ENCODE measurements at places on chromosomes 1 and 21. TPM values are rescaled to one million over a fixed set of nuclear protein-coding genes. Genes with fewer than 3 reads are reported as not detected.
A peak's percentile ranks its signal among the peaks of the same experiment; 100 is the strongest.

DNA sequence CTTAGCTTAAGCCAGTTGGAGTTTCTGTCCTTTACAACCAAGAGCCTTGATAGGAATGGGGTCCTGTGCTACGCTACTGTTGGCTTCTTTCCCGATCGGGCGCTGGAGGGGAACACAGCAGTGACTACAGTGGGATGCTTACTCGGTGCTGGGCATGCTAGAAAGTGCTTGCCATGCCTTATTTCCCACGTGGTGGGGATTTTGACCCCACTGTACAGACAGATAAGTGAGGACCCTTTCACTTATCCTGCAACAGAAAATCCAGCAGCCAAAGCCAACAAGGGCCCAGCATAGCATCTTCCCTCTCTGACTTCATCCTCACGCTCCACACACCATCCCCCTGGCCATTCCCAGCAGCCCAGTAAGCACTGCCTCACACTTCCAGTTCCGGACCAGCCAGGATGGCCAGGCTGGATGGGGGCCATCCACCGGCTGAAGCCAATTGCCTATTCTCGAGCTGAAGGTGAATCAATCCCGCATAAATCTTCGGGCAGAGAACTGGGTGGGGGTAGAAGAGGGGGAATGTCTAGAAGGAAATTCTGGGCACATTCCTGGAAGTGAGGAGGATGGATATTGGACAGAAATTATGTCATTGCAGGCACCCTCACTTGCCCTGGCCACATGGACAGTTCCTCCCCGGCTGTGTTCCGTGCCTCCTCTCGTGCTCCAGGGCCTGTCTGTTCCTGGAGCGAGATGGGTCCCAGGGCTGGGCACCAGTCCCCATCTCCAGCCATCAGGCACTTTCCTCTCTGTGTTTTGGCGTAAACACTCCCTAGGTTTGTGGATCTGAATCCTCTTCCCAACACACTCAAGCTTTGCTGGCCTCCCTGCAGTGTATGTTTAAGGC is 2.0 kb upstream of the ABCG1 start:
- no peak for DNase-seq

The RPTN gene
- total RNA-seq = not detected

- no peak for DNase-seq
Measured at GRCh38 chr1:152034324-152034653, 2.5 kb downstream of the S100A11 start.

- DNase-seq = no peak
Measured at GRCh38 chr1:172941945-172942344, 108.8 kb downstream of the TNFSF18 start.

- DNase-seq = no peak
Measured at GRCh38 chr21:36159356-36159921, 2.8 kb downstream of the DOP1B start.

- DNase-seq = no peak
Measured at GRCh38 chr21:19731251-19731650, 1267.0 kb upstream of the NCAM2 start.

DNA sequence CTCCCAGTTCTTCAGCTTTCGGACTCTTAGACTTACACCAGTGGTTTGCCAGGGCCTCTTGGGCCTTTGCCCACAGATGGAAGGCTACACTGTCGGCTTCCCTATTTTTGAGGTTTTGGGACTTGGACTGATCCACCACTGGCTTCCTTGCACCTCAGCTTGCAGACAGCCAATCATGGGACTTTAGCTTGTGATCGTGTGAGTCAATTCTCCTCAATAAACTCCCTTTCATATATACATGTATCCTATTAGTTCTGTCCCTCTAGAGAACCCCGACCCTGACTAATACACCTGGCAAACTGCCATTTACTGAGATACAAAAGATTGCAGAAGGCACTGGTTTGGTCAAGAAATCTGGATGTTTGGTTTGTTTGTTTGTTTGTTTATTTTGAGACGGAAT is 6.4 kb upstream of the RAB4A start:
- DNase-seq = no peak

DNA sequence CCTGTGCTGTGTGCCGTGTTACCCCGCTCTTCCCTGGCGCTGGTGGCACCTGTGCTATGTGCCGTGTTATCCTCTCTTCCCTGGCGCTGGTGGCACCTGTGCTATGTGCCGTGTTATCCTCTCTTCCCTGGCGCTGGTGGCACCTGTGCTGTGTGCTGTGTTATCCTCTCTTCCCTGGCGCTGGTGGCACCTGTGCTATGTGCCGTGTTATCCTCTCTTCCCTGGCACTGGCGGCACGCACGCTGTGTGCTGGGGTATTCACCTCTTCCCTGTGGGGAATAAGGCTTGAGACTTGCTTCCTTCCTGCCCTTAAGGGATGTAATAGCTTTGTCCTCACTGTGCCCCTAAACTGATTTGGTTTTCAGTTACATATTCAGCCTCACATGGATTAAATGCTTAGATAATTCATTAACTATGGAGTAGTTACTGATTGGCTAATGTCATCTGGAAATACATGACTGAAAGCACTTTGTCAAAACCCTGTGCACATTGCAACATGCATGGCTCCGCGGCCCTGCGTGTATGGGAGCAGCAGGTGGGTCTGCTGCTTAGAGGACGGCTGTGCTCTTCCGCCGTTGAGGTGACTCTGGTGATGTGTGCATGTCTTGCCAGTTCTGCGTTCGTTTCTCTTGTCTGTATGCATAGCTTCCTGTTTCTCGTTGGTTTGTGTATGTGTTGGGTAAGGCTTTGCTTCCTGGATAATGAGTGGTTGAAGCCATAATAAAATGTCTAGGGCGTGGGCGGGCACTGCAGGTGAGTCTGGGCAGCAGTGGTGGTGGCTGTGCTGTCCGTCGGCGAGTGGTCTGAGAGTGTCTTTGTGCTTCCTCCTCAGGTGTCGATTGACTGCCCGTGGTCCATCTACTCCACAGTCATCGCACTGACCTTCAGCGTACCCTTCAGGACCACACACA is 17.9 kb upstream of the PWP2 start:
- DNase-seq = no peak

DNA sequence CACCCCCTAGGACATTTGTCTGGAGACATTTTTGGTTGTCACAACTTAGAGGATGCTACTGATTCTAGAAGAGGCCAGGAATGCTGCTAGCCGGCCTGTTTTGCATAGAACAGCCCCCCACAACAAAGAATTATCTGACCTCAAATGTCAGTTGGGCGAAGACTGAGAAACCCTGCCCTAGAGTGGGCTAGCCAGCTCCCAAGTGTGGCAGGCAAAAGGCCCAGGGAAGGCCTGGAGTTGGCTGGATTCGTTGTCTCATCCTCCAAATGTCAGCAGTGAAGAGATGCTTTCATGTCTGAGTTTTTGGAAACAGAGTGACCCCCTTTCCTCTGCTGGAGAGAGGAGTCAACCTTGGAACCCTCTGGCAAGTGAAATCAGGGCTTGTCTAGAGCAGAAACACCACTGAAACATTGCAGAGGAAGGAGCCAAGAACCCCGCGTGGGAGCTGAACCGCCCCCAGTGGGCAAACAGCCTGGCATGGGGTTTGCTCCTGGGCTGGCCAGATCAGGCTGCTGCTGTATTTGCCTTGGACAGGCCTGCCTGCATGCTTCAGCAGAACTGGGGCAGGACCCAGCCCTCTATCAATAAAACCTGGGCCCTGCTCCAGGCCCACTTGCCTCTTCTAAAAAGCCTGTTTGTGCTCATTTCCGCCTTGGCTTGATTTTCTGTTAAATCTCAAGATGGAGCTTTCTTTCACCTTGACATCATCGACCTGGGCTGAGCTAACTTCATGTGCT is 32.9 kb downstream of the RASSF5 start:
- DNase-seq = no peak

- DNase-seq = no peak
Measured at GRCh38 chr21:18493422-18493821, 89.8 kb upstream of the TMPRSS15 start.

- DNase-seq = no peak
Measured at GRCh38 chr1:203185585-203185984, 919 bp downstream of the CHI3L1 start.

- DNase-seq = no peak
Measured at GRCh38 chr1:162889989-162890388, 29.0 kb upstream of the CCDC190 start.

DNA sequence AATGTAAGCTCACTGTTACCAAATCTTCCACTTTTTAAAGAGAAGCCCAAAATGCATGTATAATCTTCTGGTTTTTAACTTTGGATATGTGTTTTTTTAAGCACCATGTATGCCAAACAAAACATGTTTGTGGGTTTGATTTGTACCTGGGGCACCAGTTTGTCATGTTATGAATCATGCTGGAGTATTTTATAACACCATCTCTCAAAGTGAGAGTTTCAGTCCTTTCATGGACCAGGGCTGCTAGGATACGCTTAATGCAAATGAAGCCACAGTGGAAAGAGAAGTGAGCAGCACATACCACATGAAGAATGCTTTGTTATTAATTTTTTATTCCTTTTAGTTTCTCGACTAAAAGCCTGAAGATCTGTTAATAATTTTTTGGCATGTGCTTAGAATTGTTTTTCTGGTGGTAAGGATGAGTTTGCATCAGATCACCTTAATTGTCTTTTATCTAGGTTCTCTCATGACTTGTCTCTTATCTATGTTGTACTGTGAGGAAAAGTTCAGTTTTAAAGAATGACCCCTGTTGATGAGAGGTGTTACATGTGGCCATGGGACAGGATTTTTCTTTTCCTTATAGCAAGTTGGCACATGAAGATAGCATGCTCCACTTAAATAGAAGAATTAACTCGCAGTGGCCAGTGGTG is 2.0 kb upstream of the RABGAP1L start:
- DNase-seq = peak; percentile 43

GRCh38 chr1:2145946-2146835 is 48.4 kb downstream of the FAAP20 start:
- no peak for DNase-seq

DNA sequence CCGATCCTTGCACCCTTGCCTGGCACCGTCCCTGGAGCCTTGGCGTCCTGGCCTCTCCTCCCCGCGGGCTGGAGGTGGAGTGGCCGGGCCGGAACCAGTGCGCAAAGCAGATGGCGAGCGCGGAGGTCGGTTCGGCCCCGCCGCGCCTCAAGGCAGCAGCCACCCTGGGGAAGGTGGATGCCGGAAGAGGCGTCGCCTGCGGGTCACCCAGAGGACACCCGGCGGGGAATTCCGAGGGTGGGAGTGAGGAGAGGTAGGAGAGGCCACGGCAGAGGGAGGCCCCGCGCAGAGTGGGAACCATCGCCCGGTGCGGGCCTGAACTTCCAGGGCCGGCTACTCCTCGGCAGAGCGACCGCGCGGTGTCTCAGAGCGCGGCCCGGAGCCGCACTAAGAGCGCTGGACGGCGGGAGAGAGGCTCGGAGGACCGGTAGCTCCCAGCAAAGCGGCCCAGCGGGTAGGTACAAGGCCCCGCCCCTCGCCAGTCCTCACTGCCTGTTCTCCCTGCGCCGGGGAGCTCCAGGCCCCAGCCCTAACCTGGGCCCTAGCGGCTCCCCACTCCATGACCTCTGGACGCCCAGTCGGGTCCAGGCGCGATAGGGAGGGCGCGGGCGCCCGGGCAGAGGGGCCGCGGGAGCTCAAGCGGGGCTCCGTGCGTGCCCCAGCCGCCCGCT is at the start of gene RNF207:
Gene RNF207 (plus strand): TSS at position 271 of the 671 bp plus-strand sequence. CDS start 417 bp downstream, outside the sequence.
- peak; percentile 62 for DNase-seq

The OR2T29 gene
- not detected for total RNA-seq

- no peak for DNase-seq
Measured at GRCh38 chr21:40066221-40066620, 199.0 kb downstream of the PCP4 start.

GRCh38 chr1:3270403-3271245 is 183.8 kb upstream of the ARHGEF16 start:
- DNase-seq = no peak

GRCh38 chr1:218664385-218665170 is 319.4 kb downstream of the TGFB2 start:
- DNase-seq = no peak

DNA sequence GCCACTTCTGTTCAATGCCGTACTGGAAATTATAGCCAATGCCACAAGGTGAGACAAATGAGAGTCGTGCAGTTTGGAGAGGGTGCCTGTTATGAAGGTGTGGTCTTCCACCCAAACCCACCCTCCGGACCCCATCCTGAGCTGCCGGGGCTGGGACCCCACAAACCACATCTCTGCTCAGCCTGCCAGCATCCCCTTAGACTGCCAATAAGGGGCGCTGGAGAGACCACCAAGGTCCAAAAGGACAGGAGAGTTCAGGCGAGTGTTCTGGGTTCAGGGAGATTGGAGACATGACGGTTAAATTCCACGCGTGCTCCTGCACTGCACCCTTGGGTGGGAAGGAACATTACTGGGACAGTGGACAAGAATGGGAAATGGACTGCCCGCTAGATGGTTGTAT is 48.7 kb upstream of the COL18A1 start:
- no peak for DNase-seq

The IL12RB2 gene
- total RNA-seq = 29.5 TPM

GRCh38 chr1:83901547-83902155 is 97.3 kb downstream of the TTLL7 start:
- DNase-seq = no peak

The LCE1E gene
- total RNA-seq = not detected

The CADM3 gene
- total RNA-seq = not detected
